ENCODE measurements at places on chromosomes 2 and 18.

- no peak for DNase-seq
These were observed 1.4 kb downstream of the CYS1 start for GRCh38 chr2:10078704-10079265.

GRCh38 chr2:187407407-187408084 lies 40.5 kb downstream of the CALCRL start:
- DNase-seq: no peak

DNA sequence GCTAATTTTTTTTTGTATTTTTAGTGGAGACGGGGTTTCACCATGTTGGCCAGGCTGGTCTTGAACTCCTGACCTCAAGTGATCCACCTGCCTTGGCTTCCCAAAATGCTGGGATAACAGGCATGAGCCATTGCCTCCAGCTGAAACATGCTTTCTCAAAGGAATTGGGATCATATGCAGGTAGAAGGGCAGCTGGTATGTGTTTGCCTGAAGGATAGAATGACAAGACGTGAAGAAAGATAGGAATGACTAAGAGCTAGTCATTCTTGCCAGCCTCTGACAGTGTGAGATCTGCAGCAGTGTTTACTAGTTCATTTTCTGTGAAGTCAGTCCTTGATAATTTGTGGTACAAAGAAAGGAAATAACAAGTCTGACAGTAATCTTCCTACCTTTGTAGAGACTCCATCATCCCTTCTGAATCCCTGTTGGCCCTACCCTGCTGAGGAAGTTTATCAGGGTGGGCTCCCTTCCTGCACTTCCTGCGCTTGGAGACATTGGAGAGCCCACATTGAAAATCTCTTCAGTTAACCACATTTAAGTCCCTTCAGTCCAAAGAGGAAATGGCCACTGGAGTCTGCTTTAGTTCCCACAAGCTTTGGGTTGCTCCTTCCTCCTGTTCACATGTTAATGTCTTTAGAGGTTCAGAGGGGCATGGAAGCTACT lies 14.7 kb downstream of the CFLAR start:
- no peak for DNase-seq

DNA sequence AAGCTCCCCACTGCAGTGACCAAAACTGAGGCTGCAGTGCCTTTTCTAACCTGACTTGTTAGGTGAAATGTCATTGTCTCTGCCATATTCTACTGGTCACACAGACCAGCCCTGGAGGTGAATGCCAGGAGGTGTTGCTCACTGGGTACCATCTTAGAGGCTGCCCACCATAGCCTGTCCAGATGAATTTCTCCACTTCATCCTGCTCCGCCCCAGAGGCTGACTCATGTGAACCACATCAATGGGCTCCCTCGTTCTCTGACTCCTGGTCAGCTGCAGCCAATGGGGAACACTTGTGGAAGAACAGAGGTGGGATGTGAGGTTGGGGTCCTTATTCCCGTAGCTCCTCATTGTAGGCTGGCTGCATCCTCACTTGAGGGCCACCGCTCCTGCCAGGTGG lies 3.4 kb upstream of the NARS1 start:
- no peak for DNase-seq

GRCh38 chr18:44687421-44687820 lies 6.7 kb downstream of the SETBP1 start:
- DNase-seq: no peak

DNA sequence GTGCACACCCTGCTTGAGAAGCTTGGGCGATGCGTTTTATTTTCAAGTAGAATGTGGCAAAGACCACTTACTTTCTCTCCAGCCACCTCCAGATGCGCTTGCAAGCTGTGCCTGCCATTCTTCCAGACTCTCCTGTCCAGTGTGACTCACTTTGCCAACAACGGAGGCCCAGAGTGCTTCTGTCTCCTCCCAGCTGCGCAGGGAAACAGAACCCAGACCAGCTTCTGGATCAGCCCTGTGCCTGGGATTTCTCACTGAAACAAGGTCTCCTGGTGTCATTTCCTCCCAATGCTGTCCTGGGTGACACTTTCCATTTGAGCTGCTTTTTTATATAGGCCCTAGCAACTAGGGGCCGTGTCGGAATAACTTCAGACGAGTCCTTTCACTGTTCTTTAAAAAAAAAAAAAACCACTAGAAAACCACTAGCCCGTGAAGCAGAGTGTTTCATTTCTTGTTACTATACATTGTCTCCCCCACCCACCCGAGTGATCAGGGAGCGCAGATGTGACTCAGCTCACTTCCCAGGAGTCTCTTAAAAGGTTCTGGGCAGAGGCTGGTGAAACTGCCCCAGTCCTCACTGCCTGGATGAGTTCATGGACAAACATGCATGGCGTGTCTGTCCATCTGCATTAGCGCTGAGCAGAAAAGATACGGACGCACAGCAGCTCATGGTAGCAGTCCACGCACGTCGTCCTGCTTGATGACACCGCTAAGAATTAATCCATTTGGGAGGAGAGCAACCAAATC lies 25.3 kb upstream of the RPL31 start:
- DNase-seq: no peak

DNA sequence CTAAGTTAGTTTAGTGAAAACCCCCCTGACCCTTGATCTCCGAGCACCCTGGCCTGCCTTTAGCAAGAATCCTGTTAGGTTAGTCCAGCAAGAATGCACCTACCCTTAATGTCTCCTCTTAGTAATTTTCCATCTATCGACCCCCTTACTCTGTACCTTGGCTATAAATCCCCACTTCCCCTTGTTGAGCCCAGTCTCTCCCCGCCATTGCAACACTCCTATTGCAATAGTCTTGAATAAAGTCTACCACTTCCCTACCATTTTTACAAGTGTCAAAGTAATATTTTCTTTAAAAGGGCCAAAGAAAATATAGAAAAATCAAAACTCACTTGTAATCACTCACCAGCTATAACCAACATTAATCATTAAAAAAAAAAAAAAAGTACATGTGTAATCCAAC lies 4.2 kb upstream of the ZBTB7C start:
- no peak for DNase-seq
